Right cardiac atrium (tissue), 5 donors: ENCODE measurements at places on chromosomes 13 and 19.

- DNase-seq = no peak
These were observed 6.2 kb upstream of the IRS2 start for GRCh38 chr13:109792416-109793059.

- DNase-seq = no peak
These were observed 107.6 kb upstream of the RNF113B start for GRCh38 chr13:98284679-98285078.

DNA sequence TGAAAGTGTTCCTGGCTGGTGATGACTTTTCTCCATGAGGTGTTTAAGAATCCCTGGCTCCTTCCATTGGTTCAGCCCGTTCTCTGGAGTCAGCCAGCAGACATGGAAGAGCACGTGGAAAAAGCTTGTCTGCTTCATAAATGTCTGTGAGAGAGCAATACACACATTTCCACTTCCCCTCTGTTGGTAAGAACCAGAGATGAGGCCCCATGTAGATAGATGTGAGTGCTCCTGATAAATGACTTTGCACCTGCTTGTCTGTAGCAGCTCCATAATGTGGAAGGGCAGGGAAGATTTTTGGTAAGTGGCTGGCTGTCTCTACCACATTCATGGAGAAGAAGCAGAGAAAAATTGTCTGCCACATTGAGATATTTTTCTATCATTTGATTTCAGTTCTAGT lies 325.8 kb downstream of the LMO7 start:
- DNase-seq = no peak

- no peak for DNase-seq
These were observed 68.2 kb downstream of the LATS2 start for GRCh38 chr13:20993211-20993610.

GRCh38 chr19:3936506-3937442 lies 3.9 kb downstream of the NMRK2 start:
- no peak for DNase-seq

DNA sequence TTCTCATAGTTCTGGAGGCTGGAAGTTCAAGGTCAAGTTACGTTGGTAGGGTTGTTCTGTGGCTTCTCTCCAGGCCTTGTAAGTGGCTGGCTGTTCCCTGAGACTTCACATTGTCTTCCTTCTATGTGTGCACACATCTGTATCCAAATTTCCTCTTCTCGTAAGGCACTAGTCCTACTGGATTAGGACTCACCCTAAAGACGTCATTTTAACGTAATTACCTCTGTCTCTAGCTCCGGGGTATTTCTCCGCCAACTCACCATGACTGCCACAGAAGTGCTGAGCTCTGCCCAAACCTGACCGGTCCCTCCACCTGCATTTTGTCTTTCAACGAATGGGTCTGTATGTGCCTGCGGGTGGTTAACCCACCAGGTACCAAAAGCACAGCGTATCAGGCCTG lies 8.7 kb upstream of the SYDE1 start:
- no peak for DNase-seq

- DNase-seq = no peak
These were observed 7.9 kb upstream of the SIGLEC9 start for GRCh38 chr19:51116736-51117286.

DNA sequence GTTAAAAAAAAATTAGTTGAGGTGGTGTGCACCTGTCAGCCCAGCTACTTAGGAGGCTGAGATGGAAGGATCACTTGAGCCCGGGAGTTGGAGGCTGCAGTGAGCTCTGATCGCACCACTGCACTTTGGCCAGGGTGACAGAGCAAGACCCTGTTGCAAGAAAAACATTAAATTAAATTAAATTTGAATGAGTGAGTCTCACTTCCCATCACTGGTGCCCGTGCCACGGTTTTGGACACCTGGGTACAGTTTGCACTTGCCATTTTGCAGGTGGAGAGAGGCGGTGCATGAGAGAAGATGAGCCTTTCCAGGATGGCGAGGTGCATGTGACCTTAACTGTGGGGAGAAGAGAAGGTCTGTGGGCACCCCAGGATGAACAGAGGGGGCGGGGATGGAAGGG lies 60.3 kb upstream of the ZNF536 start:
- no peak for DNase-seq

GRCh38 chr19:1162404-1163282 lies 11.4 kb downstream of the SBNO2 start:
- no peak for DNase-seq

DNA sequence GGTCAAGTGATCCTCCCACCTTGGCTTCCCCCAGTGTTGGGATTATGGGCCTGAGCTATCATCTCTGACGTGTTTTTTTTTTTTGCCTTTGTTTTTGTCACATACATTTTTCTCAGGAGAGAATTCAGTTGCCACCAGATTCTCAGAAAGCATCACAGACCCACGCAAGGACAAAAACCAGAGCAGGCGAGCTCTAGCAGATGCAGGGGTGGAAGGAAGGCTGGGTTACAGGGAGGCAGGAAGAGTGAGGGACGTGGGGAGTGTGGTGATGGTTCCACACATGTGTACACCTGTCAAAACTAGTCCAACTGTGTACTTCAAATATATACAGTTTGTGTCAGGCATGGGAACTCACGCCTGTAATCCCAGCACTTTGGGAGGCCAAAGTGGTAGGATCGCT lies 4.3 kb downstream of the TMEM161A start:
- no peak for DNase-seq
